Aorta (tissue), 5 donors: ENCODE measurements at places on chromosomes 7 and 10. TPM values are rescaled to one million over a fixed set of nuclear protein-coding genes. Genes with fewer than 3 reads are reported as not detected.
A peak's percentile ranks its signal among the peaks of the same experiment; 100 is the strongest.

Gene MASTL
- total RNA-seq = 7.7 TPM

Gene PLAC9
- 113 TPM for total RNA-seq

Gene TCTN3
- 20.8 TPM for total RNA-seq

Gene EIF5AL1
- 0.10 TPM for total RNA-seq

Gene MLXIPL
- total RNA-seq = 2.0 TPM

Gene STAMBPL1
- 3.5 TPM for total RNA-seq

Gene MXI1
- total RNA-seq = 72.3 TPM

Gene HHEX
- total RNA-seq = 11.5 TPM

Gene CCDC172
- total RNA-seq = not detected

- no peak overlapping the region for H3K27ac ChIP-seq
- H3K4me3 ChIP-seq = no peak overlapping the region
- H3K4me1 ChIP-seq = no peaks in the 10 kb centered on the region
- no peaks in the 10 kb centered on the region for H3K27me3 ChIP-seq
- DNase-seq = peak; percentile 71
- H3K36me3 ChIP-seq = no peaks in the 10 kb centered on the region
Observed at GRCh38 chr10:97140902-97141745, 44.6 kb downstream of the SLIT1 start.

DNA sequence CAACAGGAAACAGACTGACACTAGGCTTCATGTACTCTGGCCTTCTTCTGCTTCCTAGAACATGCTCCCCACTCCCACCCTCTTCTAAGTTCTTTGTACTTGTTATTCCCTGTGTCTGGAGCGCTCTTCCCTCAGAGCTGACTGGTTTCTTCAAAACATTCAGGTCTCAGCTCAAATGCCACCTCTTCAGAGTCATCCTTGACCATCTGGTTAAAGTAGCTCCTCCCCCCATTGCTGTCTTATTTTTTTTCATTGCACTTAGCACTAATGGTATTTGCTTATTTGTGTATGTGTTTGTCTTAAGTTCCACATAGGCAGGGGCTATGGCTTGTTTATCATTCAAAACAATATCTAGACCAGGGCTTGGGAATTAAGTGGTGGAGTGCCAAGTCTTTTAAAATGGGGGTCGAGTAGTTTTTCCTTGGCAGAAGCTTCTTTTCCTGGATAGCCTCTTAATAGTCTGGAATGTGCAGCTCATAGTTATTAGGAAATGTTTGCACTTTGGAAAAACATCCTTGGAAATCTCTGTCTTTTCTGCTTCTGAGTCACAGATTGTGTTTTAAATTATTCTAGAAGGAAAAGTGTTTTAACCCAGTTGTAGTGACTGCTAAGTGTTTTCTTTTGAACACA is 60.0 kb downstream of the RALA start:
- no peak overlapping the region for H3K27ac ChIP-seq
- no peak for DNase-seq
- no peaks in the 10 kb centered on the region for H3K4me1 ChIP-seq
- H3K27me3 ChIP-seq = no peaks in the 10 kb centered on the region
- H3K4me3 ChIP-seq = no peak overlapping the region

DNA sequence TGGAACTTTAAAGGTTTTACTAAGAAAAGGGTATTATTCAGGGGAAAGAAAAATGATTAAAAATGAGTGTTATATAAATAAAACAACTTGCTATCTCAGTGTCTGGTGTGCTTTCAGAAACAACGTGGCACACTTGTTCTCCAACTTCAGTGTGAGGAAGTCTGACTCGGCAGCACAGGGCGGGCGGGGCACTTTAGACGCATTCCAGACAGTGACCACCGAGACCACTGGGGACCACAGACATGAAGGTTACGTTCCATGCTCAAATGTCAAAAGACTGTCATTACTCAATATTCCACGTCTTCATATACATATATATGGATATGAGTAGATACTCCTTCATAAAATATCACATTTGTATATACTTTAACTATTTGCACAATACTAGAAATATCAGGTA is 87.0 kb downstream of the LARP4B start:
- H3K4me3 ChIP-seq = no peak overlapping the region
- no peaks in the 10 kb centered on the region for H3K27me3 ChIP-seq

GRCh38 chr10:82742478-82742877 is 867.5 kb downstream of the NRG3 start:
- no peak overlapping the region for H3K27ac ChIP-seq
- no peaks in the 10 kb centered on the region for H3K36me3 ChIP-seq
- no peaks in the 10 kb centered on the region for H3K27me3 ChIP-seq
- peak; percentile 45 for DNase-seq
- H3K4me3 ChIP-seq = no peak overlapping the region

DNA sequence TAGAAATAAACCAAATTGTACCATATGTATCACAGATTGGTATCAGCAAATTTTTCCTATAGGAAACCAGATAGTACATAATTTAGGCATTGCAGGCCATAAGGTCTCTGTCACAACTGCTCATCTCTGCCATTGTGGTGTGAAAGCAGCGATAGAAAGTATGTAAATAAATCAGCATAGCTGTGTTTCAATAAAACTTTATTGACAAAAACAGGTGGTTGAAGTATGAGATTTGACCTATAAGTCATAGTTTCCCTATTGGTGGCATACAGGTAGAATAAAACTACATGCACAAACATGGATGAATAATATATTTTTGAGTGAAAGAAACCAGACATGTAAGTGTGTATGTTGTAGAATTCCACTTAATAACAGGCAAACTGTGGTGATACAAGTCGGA is 1454.9 kb downstream of the REEP3 start:
- H3K4me1 ChIP-seq = no peaks in the 10 kb centered on the region
- no peak overlapping the region for H3K27ac ChIP-seq
- no peaks in the 10 kb centered on the region for H3K27me3 ChIP-seq

- no peak overlapping the region for H3K4me3 ChIP-seq
- no peaks in the 10 kb centered on the region for H3K4me1 ChIP-seq
- no peaks in the 10 kb centered on the region for H3K27me3 ChIP-seq
- peak overlapping the region; percentile 23 for H3K27ac ChIP-seq
Observed at GRCh38 chr10:17062955-17063484, 66.6 kb downstream of the CUBN start.

GRCh38 chr10:72331575-72332422 is 22.9 kb downstream of the DNAJB12 start:
- no peak overlapping the region for H3K27ac ChIP-seq
- peak; percentile 93 for DNase-seq
- no peaks in the 10 kb centered on the region for H3K36me3 ChIP-seq
- no peaks in the 10 kb centered on the region for H3K27me3 ChIP-seq

- no peak overlapping the region for H3K27ac ChIP-seq
- no peak for DNase-seq
- H3K27me3 ChIP-seq = no peaks in the 10 kb centered on the region
- H3K4me1 ChIP-seq = peaks cover 8% of the 10 kb centered on the region
- H3K36me3 ChIP-seq = no peaks in the 10 kb centered on the region
- no peak overlapping the region for H3K4me3 ChIP-seq
Observed at GRCh38 chr10:87931836-87932230, 68.4 kb downstream of the PTEN start.

DNA sequence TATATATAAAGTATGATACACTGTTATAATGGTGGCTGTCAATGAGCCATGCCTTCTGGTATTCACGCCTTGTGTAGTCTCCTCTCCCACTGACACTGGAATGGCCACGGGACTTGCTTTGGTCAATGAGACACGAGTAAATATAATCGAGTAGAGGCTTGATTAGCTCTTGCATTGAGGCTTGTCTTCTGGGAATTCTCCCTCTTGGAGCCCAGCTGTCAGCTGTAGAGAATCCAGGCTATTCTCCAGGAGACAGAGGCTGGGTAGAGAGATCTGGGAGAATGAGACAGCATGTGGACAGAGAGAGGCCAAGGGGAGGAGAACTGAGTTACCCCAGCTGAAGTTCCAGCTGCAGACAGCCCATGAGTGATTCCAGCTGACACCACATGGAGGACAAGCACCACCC is 25.2 kb upstream of the PLCE1 start:
- H3K27me3 ChIP-seq = no peaks in the 10 kb centered on the region
- no peaks in the 10 kb centered on the region for H3K36me3 ChIP-seq
- no peak for DNase-seq
- H3K4me1 ChIP-seq = no peaks in the 10 kb centered on the region
- no peak overlapping the region for H3K4me3 ChIP-seq

DNA sequence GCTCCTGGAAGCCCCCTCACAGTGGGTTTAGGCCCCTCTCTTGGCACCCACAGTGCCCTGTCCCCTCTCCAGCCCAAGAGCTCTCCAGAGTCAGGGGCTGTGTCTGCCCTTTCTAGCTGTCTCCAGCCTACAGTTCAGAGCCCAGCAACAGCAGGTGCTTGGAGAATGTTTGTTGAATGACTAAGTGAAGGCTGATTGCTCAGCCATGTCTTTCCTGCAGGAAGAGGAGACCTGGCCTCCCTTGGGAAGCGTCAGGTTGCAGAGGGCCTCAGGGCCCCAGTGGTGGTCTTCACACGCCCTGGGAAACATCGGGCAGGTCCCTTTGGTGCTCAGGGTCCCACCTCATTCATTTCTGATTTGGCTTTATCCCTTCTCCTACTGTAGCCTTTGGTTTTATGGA is 62.5 kb downstream of the GTF2IRD1 start:
- H3K27ac ChIP-seq = no peak overlapping the region
- H3K27me3 ChIP-seq = no peaks in the 10 kb centered on the region
- DNase-seq = no peak
- H3K4me1 ChIP-seq = no peaks in the 10 kb centered on the region
- H3K36me3 ChIP-seq = no peaks in the 10 kb centered on the region

GRCh38 chr10:95394161-95394880 is 103.5 kb upstream of the PDLIM1 start:
- peaks cover 9% of the 10 kb centered on the region for H3K36me3 ChIP-seq
- no peaks in the 10 kb centered on the region for H3K27me3 ChIP-seq
- DNase-seq = no peak

DNA sequence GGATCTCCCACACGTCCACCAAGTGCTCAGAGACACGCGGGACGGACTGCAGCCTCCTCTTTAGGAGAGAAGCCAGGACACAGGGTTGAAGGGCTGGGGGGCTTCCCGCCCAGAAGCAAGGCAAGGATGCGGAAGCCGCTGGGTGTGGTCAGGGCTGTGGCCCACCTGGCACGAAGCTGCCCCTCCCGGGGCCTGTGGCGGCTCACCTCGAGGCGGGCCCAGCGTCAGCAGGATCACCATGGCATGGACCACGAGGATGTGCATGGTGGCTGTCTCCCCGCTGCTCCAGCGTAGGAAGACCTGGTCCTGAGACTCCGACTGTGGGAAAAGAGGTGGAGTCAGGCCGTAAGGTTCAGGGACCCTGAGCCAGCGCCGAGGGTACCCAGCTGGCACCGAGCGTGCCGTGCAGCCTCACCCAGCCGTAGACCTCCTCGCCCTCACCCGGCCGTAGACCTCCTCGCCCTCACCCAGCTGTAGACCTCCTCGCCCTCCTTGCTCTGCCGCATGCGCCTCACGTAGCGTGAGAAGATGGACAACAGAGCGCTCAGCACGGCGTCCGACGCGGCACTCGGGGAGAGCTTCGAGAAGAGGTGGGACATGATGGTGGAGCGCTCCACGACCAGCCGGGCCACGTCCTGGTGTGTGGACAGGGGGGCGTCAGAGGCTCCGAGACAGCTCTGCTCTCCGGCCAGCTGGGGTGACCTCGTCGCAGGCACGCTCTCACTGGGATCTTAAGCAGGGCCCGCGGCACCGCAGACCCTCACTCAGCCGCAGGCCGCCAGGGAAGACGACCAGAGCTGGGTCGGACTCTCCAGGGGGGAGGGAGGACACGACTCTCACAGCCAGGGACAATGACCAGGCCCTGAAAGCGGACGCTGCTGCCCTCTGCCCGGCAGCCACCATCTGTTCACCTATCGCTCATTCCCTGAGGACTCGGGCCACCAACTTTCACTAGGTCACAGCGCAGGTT is 20.4 kb downstream of the INTS1 start:
- no peaks in the 10 kb centered on the region for H3K4me1 ChIP-seq
- peaks cover 14% of the 10 kb centered on the region for H3K36me3 ChIP-seq
- no peaks in the 10 kb centered on the region for H3K27me3 ChIP-seq
- no peak overlapping the region for H3K4me3 ChIP-seq
- DNase-seq = no peak

GRCh38 chr10:72834183-72834825 is 59.2 kb upstream of the OIT3 start:
- H3K36me3 ChIP-seq = no peaks in the 10 kb centered on the region
- no peaks in the 10 kb centered on the region for H3K27me3 ChIP-seq
- H3K4me3 ChIP-seq = no peak overlapping the region
- H3K27ac ChIP-seq = no peak overlapping the region
